Eye (tissue), 1 donor: ENCODE measurements at places on chromosomes 1 and 21.

DNA sequence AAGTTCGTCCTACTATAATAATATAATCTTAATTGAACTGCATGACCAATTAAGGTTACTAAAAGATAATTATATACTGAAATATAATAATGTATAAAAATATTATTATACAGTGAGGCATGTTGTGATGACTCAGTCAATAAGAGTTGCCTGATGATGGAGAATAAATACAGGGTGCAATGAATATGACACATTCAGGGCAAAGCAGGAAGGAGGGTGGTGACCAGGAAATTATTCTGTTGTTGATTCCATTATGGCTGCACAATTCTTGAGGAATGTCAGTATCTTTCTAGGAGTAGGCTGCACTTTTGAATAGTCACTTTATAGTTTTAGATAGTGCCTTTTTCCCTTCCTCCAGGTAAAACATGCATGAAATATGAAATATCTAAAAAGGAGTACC, 46.4 kb upstream of the RGS21 start:
- DNase-seq, result no peak

GRCh38 chr1:5658340-5659316, 333.6 kb downstream of the NPHP4 start:
- no peak for DNase-seq

GRCh38 chr1:89022167-89022959, at the start of gene GBP3:
Gene GBP3, minus strand, starts transcription at chr1:89022866. Its CDS starts 2,145 bp downstream, at chr1:89020721.
- no peak for DNase-seq

GRCh38 chr21:43369596-43370090, 57.3 kb downstream of the SIK1 start:
- no peak for DNase-seq

DNA sequence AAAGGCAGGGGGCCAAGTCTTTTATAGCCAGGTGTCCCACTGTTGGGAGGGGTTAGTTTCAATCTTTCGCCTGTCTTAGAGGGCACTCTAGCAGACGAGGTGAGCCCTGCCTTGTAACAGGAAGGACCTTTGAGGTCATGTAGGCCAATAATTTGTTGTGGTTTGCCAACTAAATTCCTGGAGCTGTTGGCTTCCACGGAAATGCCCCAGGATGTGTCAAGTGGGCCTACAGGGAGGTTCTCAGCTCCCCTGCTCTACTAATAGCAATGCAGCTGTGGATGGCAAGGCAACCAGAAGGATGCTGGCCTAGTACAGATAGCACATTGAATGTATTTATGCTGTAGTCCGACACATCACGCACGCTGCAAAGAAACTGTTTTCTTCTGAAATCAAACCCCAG, 22.3 kb upstream of the CASQ2 start:
- DNase-seq, result no peak
